Neural progenitor cell (in vitro differentiated cells): ENCODE measurements at places on chromosomes 1 and 21. TPM values are rescaled to one million over a fixed set of nuclear protein-coding genes. Genes with fewer than 3 reads are reported as not detected.

The TFF2 gene
- not detected in 2 replicates for total RNA-seq

- DNase-seq: no peak
Observed at GRCh38 chr1:23251812-23252211, 34.5 kb upstream of the HTR1D start.

The PPP1R12B gene
- 17.5 and 21.8 TPM in 2 replicates for total RNA-seq

- no peak for DNase-seq
Observed at GRCh38 chr1:150225546-150225945, 10.4 kb downstream of the ANP32E start.

The GJA4 gene
- total RNA-seq: not detected in 2 replicates

DNA sequence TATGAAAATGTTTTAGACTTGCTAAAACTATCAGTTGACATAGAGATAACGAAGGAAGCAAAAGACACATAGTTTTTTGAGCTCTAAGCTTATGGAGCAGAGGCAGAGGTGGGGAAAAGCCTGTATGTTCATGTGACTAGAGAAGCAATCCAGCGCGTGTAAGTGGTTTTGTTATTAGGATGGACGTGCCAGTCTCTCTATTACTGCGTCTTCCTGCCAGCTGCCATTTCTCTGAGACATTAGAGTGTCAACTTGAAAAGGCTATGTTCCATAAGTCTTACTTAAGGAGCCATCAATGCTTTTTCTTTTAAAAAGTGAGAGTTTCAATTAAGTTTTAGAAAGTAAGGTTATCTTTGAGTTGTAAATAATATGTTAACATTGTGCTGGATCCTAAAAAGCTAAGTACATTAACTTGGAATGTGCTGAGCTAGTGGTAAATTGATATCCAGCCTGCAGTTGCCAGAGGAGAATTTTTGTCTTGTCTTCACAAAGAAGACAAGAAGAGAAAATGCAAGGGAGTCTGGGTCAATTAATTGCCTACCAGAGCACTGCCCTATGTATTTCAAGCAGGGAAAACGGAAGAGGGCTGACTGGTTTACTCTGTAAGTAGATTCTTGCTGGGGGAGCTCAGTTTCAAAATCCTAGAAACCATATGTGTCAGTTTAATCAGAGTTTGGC lies 161.8 kb upstream of the B3GALT2 start:
- DNase-seq: peak; percentile 22

GRCh38 chr1:174157157-174157806 lies 2.0 kb upstream of the RABGAP1L start:
- DNase-seq: no peak

The PRAMEF25 gene
- total RNA-seq: not detected in 2 replicates

The ITGB2 gene
- 0.09 TPM in 1 of 2 replicates, not detected in the other for total RNA-seq

DNA sequence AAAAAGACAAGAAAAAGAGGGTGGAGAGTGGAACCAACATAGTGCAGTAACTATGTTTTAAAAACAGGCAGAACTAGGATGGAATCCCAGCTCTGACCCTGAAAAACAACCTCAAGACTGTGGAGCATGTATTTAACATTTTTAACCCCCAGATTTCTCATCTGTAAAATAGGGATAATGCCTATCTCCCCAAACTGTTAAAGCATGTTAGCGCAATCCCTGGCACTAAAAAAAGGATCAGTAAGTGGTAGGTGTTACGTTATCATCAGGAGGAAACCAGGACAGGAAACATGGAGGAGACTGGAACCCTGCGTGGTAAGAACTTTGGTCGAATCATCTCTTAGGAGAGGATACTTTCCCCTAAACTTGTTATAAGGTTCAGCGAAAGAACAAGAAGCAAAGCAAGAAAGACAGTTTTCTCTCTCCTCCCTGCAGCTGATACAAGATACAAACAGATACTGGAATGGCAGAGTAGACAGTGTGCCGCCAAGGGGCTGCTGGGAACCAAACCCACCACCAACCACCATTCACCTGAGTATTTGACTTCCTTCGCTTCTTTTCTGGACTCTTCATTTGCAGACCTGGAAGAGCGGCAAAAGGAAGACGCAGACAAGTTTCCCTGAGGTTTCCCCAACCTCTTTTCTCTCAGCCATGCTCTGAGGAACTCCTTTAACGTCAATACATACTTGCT lies 991 bp downstream of the PYGO2 start:
- DNase-seq: no peak

GRCh38 chr1:160911441-160911840 lies 26.5 kb upstream of the ITLN1 start:
- no peak for DNase-seq

The CYP4Z1 gene
- not detected in 2 replicates for total RNA-seq

GRCh38 chr1:4527819-4528218 lies 126.6 kb upstream of the AJAP1 start:
- DNase-seq: no peak

The TTLL10 gene
- total RNA-seq: 0.22 TPM in 1 of 2 replicates, not detected in the other

DNA sequence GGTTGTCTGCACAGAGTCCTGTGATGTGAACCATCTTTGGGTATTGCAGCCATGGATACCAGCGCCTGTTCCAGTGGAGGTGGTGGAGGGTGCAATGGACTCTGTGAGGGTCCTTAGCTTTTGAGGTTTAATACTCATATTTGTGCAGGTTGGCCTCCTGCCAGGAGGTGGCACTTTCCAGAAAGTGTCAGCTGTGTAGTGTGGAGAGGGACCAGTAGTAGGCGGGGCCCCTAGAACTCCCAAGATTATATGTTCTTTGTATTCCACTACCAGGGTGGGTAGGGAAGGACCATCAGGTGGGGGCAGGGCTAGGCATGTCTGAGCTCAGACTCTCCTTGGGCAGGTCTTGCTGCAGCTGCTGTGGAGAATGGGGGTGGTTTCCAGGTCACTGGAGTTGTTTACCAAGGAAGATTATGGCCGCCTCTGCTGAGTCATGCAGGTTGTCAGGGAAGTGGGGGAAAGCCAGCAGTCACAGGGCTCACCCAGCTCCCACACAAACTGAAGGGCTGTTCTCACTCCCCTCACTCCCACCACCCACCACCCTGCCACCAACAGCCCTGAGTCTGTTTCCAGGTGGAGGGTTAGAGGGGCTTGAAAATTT lies 31.2 kb upstream of the ZNF678 start:
- no peak for DNase-seq

DNA sequence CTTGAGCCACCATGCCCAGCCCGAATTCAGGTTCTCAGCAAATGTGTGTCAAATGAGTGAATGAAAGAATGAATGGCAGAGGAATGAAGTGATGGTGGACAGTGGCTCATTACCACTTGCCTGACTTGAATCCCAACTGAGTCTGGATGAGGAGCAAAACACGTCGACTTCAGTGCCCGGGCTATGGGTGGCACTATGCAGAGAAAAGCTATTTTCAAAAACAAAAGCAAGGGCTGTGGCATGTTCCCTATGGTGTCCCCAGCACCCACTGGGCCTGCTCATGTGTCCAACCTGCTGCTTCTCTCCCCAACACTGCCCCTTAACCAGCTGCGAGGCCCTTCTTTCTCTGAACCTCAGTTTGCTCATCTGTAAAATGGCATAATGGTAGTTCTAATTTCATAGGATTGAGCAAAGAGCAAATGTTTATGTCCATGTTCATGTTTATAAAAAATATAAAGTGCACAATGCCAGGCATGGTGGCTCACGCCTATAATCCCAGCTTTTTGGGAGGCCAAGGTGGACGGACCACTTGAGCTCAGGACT lies 4.3 kb upstream of the MAD2L2 start:
- DNase-seq: no peak

DNA sequence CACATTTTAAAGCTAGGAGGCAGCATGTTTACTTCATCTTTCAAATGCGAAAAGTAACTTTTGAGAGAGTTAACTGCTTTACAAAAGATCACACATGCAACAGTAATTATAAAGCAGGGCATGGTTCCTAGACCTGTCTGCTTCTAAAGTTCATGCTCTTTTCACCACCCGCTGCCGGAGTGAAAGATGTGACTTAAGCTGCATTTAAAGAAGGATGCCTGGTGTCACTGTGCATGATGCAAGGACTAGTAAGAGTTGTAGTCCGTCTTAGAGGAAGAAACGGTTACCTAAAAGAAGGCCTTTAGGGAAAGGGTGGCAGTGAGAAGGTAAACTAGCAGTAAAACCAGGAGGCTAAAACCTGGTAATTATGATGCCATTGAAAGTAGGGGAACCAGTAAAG lies 1689.1 kb downstream of the KCNT2 start:
- no peak for DNase-seq

DNA sequence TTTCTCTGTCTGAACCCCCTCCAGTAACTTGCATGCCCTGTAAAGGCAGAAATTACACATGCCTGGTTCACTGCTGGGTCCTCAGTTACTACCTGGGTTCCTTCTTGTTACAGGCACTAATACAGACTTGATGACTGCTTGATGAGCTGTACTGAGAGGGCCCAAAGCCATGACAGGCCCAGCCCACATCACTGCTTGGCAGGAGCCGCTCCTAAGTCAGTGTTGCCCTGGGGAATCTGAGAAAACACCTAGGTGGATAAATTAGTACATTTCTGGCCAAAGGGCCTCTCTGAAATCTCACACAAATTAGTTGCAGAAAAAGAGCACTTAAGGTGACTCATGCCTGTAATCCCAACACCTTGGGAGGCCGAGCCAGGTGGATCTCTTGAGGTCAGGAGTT lies 37.8 kb upstream of the IRF2BP2 start:
- no peak for DNase-seq

DNA sequence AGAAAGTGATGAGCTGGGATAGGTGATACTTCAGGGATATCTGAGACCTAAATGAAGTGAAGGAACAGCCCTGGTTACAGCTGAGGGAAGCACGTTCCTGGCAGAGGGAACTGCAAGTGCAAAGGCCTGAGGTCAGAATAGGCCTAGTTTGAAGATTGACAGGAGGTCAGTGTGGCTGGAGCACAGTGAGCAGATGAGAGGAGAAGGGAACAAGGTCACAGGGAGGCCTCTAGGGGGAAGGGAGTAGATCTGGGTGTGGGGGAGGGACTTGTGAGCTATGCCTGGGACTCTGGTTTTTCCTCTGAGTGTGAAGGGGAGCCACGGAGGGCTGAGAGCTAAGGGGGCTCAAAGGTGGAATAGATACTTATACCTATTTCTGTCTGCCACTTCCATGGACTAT lies 736.4 kb downstream of the MATN1 start:
- no peak for DNase-seq

DNA sequence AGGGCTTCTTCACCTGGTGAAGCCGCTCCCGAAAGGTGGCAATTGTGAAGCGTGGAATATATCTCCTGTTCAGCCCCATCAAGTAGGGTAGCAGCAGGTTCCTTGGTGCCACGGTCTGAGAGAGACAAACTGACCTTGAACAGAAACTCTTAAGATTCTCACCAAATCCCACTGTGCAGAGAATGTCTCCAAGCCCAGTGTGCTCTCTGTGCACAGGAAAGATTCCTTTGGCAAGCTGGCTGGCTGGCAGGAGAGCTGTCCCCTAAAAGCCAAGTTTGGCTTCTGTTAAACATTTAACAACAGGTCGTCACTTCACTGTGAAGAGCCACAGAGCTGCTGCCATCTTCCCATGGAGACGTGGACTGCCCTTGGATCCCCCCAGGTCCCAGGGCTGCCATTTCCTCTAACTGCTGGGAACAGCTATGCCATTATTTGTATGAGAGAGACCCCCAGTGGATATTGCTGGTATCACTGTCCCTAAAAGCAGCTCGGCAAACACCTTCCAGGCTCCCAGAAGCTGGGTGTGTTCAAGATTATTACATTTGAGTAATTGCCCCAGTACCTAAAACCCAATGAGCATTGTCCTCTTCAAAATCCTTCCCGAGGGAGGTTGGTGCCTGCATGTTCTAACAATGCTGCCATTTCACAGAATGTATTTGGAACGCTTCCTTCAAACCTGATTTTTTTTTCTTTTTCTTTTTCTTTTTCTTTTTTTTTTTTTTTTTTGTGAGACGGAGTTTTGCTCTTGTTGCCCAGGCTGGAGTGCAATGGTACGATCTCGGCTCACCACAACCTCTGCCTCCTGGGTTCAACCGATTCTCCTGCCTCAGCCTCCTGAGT lies 71.8 kb downstream of the CD58 start:
- DNase-seq: peak; percentile 84

GRCh38 chr1:205933671-205934618 lies 9.3 kb downstream of the SLC26A9 start:
- DNase-seq: peak; percentile 37

GRCh38 chr1:245800901-245801605 lies 646.3 kb downstream of the KIF26B start:
- DNase-seq: no peak

The PPIAL4G gene
- total RNA-seq: 0.03 and 0.09 TPM in 2 replicates

The TSSK3 gene
- total RNA-seq: not detected in 2 replicates

GRCh38 chr1:166939741-166940375 lies 35.5 kb downstream of the ILDR2 start:
- no peak for DNase-seq

GRCh38 chr1:61238359-61238665 lies 156.0 kb downstream of the NFIA start:
- DNase-seq: peak; percentile 26

- peak; percentile 23 for DNase-seq
Observed at GRCh38 chr1:233113009-233113879, 162.8 kb downstream of the NTPCR start.

- DNase-seq: no peak
Observed at GRCh38 chr1:43410571-43410970, 20.9 kb downstream of the SZT2 start.

GRCh38 chr1:227906550-227907071 lies 41.1 kb downstream of the WNT9A start:
- no peak for DNase-seq

The LRRC53 gene
- total RNA-seq: not detected in 2 replicates

The UBXN10 gene
- 0.37 and 0.43 TPM in 2 replicates for total RNA-seq

GRCh38 chr1:221117548-221117951 lies 238.3 kb downstream of the HLX start:
- no peak for DNase-seq

The EPRS1 gene
- 67.1 and 92.9 TPM in 2 replicates for total RNA-seq

GRCh38 chr1:234544087-234544579 lies 65.2 kb upstream of the TARBP1 start:
- DNase-seq: no peak

GRCh38 chr1:44847845-44848244 lies 4.8 kb upstream of the PTCH2 start:
- no peak for DNase-seq

- no peak for DNase-seq
Observed at GRCh38 chr1:159845751-159846629, 16.5 kb downstream of the VSIG8 start.

The PLA2G2C gene
- not detected in 2 replicates for total RNA-seq

The PGLYRP4 gene
- not detected in 2 replicates for total RNA-seq

DNA sequence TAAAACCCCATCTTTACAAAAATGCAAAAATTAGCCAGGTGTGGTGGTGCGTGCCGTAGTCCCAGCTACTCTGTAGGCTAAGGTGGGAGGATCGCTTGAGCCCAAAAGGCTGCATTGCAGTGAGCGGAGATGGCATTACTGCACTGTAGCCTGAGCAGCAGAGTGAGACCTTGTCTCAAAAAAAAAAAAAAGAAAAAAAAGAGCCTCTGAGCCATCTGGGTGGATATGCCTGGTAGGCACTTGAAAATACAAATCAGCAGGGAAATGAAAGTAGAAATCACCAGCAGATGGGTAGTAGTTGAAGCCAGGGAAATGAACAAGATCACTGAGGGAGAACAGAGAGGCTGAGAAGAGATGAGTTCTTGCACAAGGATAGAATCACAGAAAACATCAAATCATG lies 131.0 kb upstream of the HMCN1 start:
- no peak for DNase-seq

- no peak for DNase-seq
Observed at GRCh38 chr1:158654086-158654485, 32.4 kb downstream of the SPTA1 start.

The GPR3 gene
- 3.0 and 3.1 TPM in 2 replicates for total RNA-seq
